Activated T-helper 2 cell treated with anti-CD3 and anti-CD28 coated beads, Interferon-gamma antibody, Interleukin-2, Interleukin-4, amounts not matched to agents 10 μg/mL and 5 μg/mL and 100 μg/mL, durations not matched to agents 14 hours and 24 hours and 36 hours (primary cell): ENCODE measurements at places on chromosomes 13 and 19.

GRCh38 chr19:5075597-5075996 lies 106.7 kb downstream of the KDM4B start:
- DNase-seq: no peak

- no peak for DNase-seq
These were observed at the start of gene TNNT1 for GRCh38 chr19:55149078-55150003. TNNT1 (minus strand) TSS chr19:55149206; CDS start chr19:55147157, 2,049 bp downstream.

DNA sequence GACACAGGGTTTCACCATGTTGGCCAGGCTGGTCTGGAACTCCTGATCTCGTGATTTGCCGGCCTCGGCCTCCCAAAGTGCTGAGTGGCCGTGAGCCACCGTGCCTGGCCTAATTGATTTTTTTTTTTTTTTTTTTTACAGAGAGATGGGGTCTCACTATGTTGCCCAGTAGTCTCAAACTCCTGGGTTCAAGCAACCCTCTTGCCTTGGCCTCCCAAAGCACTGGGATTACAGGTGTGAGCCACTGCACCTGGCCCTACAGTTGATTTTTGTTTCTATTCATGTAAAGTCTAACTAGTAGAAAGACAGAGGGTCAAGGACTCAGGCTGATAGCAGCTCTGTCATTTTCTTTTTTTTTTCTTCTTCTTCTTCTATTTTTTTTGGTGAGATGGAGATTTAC lies 21.8 kb downstream of the FGF21 start:
- no peak for DNase-seq

GRCh38 chr13:45925151-45925550 lies 73.6 kb upstream of the SIAH3 start:
- no peak for DNase-seq

DNA sequence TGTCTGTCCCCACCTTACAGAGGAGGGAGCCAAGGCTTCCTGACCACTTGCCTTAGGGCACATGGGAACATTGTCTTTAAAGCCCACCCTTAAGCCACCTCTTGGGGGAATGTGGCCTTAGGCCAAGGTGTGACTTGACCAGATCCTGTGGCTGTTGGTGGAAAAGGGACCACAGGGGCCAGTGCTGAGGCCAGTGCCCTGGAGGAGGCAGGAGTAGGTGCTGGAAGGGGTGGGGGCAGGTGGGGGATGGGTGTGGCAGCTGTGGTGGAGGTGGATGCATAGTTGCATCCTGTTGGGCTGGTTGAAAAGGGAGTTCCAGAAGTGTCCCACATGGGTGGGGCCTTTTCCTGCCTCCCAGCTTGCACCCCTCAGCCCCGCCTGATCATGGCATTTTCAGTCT lies 44.8 kb downstream of the DNM2 start:
- peak; percentile 20 for DNase-seq

DNA sequence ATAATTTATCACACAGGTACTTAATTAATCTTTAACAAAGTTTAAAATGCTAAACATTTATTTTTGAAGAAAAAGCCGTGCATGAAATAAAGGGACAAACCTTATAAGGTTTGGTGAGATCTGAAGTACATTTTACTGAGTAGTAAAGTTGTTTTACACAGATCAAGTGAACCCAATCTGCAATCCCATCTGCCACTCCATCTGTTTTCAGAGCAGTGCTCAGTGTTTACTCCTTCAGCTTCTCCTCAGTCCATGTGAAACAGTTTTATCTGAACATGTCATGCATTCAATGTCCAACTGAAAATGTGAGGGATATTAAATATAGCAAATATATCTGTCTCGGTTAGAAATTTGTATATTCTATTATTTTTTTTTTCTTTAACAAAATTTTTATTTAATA lies 166.8 kb downstream of the MAB21L1 start:
- DNase-seq: no peak

DNA sequence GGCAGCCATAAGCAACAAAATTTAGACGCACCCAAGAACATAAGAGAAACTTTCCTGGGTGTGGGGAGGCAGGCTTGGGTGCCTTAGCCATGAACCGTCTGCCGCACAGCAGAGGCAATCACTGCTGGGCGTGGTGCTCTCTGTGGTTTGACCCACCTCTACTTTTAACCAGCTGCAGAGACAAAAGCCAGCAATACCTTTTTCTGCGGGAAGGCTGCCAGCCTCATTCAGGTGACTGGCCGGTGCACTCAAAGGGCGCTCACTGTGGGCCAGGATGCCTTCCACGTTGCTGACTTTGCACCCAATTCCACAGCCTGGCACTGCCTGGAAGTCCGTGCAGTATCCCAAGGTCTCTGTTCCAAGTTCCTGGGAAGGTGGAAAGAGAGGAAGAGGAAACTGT lies 69.1 kb downstream of the ATP7B start:
- DNase-seq: peak; percentile 26

DNA sequence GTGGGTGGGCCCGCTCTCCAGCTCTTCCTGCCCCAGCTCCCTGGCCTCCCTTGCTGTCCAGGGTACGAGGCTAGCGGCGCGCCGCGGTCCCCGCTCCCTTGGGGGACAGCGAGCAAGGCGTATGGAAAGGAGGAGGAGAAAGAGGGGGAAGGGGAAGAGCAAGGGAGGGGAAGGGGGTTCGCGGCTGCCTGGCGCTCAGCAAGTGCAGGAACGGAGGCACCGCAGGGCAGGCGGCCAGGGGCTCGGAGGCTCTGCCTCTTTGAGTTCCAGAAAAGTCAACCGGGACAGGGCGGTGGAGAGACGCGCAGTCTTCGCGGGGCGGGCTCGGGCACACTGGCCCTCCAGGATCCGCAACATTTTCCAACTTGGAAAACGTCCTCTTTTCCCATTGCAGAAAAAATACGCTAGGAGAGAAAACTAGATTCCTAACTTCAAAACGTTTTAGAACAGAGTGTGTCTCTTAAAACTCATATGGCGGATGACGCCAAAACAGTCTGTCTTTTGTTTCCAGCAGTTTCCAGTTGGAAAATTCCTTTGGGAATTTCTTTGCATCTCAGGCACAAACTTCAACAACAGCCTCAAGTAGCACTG lies 23.1 kb upstream of the TNFRSF19 start:
- DNase-seq: no peak

DNA sequence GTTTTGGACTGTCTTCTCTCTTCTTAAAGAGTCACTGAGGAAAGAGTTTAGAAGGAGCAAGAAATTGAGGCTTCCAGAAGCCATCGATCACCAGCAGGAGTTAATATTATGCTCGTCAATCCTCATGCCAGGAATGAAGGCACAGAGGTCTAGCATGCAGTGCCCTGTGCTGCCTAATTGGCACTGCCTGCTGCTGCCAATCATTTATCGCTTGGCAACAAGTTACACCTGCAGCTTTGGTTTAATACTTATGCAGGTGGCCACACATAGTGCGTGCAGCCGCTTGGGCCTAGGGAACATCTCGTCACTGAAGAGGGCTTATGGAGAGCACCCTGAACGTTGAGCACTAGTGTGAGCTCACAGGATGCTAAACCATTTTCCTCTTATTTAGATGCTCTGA lies 2.7 kb upstream of the SOX1 start:
- DNase-seq: no peak

DNA sequence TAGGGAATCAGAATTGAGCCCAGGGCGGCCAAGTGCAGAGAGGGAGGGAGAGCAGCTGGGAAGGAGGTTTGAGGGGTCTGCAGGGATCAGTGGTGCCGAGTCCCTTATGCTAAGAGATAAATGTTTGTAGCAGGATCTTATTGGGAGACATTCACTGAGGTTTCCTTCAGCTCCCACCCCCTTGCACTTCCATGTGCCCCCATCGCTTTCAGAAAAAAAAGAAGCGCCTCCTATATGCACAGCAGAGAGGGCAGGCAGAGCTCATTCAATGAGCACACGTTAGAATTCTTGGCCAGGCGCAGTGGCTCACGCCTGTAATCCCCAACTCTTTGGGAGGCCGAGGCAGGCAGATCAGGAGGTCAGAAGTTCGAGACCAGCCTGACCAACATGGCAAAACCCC lies 28.0 kb downstream of the CYP4F2 start:
- no peak for DNase-seq

DNA sequence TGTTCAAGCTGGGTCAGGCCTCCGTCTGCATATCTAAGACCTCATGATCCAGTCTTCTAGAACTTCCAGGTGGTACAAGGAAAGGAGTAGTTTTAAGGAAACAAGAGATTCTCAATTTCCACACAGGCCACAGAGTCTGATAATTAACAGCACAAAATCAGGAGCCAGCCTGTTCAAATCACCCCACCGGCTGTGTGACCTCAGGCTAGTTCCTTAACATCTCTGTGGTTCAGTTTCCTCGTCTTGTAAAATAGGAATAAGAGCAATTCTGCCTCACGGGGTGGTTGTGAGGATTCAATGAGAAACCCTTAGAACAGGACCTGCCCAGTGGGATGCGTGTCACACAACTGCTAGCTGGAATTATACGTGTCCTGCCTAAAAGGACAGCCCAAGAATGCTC lies 25.6 kb downstream of the FCGBP start:
- DNase-seq: no peak

DNA sequence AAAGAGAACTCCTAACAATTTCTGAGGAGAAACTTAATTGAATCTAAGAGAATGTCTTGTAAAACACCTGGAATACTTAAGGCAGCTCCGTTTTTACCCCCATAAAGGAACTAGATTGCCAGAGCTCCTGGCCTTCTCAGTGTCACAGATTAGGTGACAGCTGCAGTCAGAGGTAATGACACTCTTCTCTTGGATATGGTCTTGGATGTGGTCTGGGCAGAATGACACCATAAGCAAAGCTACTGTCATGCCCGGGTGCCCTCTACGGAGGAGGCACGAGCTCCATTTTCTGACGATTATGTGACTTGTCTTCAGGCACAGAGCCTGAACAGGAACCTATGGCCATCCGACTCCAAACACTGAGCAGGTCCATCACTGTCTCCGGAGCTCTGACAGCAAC lies 46.7 kb downstream of the STK24 start:
- no peak for DNase-seq

GRCh38 chr19:2942928-2943640 lies 1.7 kb downstream of the ZNF77 start:
- no peak for DNase-seq

DNA sequence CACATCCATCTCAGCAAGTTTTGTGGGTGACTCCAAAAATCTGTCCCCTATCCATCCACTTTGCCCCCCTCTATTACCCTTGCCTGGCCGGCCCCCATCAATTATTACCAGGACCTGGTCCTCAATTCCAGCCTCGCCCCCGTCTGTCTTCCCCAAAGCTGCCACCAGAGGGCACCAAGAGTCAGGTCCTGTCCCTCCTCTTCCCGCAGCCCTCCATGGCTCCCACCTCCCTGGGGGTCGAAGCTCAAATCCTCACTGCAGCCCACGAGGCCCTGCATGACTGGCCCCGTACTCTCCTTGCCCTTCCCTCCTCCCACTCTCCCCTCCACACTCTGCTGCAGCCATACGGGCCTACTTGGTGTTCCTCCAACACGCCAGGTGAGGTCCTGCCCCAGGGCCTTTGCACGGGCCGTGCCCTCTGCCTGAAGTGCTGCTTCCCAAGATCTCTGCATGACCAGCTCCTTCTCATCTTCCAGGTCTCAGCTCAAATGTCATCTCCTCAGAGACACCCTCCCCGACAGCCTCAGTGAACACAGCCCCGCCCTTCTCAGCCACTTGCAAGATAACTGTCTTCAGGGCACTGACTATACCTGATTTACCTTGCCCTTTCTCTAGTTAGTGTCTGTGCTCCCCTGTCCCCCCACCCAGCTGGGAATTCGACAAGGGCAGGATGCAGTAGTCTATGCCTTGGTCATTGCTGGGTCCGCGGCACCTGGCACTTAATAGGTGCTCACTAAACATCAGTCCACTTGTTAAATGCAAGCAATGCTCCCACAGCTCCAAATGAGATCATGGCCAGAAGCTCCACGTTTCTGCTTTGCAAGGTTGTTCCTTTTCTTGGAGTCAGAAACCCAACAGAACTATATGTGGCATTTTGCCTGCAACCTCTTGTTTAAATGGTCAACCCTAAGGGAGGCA lies 16.8 kb upstream of the SEMA6B start:
- peak; percentile 43 for DNase-seq

- DNase-seq: no peak
These were observed 277 bp downstream of the GIPC1 start for GRCh38 chr19:14495672-14496028.

- no peak for DNase-seq
These were observed 4.3 kb downstream of the GRK1 start for GRCh38 chr13:113671066-113672001.

GRCh38 chr19:46626446-46626845 lies 1.6 kb upstream of the PTGIR start:
- DNase-seq: no peak

GRCh38 chr13:80448725-80449124 lies 107.8 kb upstream of the SPRY2 start:
- DNase-seq: no peak

GRCh38 chr19:10516671-10517286 lies 468 bp downstream of the S1PR5 start:
- no peak for DNase-seq

DNA sequence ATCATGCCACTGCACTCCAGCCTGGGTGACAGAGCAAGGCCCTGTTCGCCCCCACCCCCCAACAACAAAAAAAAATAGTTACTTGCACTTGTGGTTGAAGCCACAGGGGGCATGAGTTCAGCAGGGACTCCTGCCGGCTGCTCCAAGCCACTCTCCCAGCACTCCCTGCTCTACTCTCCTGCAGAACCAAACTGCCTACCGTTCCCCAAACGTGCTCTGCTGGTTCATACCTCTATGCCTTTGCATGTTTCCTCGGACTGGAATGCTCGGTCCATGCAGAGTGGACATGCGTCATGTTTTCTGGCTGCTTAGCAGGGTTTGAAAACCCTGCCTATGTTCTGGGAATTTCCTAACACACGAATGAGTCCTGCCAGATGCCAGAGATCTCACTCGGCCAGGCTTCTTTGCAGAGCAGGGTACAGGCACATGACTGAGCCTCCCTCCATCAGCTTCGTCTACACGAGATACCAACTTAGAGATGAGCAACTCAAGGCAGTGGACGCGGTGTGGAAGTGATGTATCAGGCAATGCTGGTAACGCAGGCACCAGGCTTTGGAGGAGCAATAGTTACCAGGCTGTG lies 8.5 kb upstream of the SLC25A15 start:
- DNase-seq: no peak

DNA sequence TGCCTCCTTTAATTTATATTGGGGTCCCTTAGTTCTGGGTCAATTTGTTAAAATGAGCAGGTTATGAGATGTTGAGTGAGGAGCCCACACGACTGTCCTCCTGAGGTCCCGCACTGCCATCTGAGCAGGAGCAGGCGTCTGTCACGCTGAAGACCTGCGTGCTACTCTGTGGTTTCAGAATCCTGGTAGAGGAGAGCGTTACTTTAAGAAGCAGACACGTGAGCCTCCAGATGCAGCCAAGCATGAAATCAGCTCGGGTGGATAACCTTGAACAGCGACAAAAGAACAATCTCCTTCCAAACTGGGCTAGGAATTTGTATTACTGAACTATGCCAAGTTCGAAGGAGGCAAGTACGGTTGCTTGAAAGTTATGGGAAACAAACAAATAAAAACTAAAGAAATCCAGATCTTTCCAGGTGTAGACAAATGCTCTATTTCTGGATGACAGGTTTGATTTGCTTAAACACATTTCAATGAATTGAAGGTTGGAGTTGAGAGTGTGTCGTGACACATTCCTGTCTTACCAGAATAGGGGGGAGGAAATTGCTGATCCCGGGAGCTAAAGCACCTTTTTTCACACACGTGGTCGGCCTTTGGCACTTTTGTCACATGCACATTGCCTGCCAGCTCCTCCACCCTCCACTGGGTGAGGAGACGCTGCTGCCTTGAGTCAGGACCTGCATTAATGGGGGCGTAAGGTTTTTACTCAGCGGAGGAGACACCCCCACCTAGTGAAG lies 945.5 kb upstream of the SLC10A2 start:
- DNase-seq: no peak

GRCh38 chr19:3801412-3802096 lies 15.4 kb upstream of the MATK start:
- peak; percentile 64 for DNase-seq

- DNase-seq: no peak
These were observed 1560.2 kb downstream of the EFNB2 start for GRCh38 chr13:104975272-104975671.

- no peak for DNase-seq
These were observed 6.3 kb upstream of the DOCK9 start for GRCh38 chr13:98984118-98984517.
